ENCODE measurements at places on chromosomes 13 and 19.

- DNase-seq, result no peak
Observed at GRCh38 chr19:53008061-53008778, 5.5 kb upstream of the ERVV-1 start.

DNA sequence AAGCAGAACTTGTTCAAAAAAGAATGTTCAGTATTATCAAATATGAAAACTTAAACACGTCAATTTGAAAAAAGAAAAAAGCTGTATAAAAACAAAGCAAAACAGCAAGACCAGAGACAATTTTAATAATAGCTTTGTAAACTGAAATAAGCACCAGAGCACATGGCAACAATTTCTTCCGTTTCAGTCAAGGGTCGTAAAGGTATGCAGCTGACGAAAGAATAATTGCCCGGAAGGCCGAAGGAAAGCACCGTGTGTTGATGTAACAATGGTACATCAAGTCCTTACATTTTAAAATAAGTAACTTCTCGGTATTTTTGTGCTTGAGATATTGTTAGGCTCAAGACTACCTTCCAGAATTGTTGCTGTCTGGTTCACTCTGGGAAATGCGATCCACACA is 1.7 kb downstream of the PROSER1 start:
- no peak for DNase-seq

- peak; percentile 33 for DNase-seq
Observed at GRCh38 chr19:13938301-13939064, at the start of gene PODNL1. Gene PODNL1 (minus strand): TSS chr19:13938417. CDS start chr19:13938181, 236 bp downstream.

GRCh38 chr19:16404396-16404795 is 67.4 kb downstream of the EPS15L1 start:
- no peak for DNase-seq

- no peak for DNase-seq
Observed at GRCh38 chr19:6668691-6669090, 1.3 kb downstream of the TNFSF14 start.

DNA sequence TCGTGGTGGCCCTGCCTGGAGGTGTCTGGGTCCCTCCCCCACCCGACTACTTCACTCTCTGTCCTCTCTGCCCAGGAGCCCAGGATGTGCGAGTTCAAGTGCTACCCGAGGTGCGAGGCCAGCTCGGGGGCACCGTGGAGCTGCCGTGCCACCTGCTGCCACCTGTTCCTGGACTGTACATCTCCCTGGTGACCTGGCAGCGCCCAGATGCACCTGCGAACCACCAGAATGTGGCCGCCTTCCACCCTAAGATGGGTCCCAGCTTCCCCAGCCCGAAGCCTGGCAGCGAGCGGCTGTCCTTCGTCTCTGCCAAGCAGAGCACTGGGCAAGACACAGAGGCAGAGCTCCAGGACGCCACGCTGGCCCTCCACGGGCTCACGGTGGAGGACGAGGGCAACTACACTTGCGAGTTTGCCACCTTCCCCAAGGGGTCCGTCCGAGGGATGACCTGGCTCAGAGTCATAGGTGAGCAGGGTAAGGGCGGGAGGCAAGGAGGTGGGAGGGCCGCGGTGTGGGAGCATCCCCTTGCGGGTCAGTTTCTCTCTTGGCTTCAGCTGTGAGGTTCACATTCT is 19.2 kb downstream of the NECTIN2 start:
- no peak for DNase-seq

DNA sequence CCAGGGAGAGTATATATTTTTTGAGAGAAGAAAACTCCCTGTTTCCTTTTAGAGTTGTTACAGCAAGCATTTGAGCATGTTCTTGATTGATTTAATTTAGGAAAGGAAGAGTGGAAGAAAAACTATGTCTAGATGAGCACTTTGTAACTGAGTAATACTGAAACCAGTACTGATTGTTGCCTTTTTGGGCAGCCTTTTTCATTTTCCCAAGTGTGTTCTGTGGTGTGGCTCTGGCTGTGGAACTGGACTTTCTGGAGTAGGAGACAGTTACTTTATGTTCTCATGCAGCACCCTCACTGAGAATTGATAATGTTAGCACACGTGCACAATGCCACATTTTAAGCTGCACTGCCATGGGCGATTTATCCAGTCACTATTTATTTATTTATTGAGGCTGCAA is 211.5 kb downstream of the LMO7 start:
- no peak for DNase-seq

- DNase-seq, result no peak
Observed at GRCh38 chr13:105565136-105565727, 970.2 kb downstream of the EFNB2 start.

DNA sequence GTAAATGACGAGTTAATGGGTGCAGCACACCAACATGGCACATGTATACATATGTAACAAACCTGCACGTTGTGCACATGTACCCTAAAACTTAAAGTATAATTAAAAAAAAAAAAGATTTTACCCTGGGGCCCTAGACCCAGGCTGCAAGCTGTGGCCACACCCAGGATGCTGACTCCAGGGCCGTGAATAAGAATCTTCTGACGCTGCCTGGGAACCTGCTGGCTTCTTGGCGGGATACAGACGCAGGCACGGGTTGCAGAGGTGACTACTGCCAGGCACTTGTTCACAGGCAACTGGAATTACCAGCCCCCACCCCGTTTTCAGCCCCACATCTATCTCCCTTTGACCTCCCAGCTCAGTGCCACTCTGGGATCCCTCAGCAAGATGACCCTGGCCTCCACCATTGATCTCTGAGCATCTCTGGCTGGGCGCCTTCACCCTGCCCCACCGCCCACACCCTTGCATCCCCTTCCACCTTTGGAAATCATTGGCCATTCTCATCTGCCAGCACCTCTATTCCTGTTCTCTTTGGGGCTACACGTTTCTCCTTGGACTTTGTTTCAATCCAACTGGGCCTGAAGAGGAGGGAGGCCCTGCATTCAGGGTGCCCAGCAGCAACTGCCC is 21.1 kb upstream of the CFAP97D2 start:
- no peak for DNase-seq

- no peak for DNase-seq
Observed at GRCh38 chr13:77740097-77740735, 42.7 kb downstream of the SLAIN1 start.

GRCh38 chr19:5038631-5039271 is 69.8 kb downstream of the KDM4B start:
- DNase-seq, result no peak

DNA sequence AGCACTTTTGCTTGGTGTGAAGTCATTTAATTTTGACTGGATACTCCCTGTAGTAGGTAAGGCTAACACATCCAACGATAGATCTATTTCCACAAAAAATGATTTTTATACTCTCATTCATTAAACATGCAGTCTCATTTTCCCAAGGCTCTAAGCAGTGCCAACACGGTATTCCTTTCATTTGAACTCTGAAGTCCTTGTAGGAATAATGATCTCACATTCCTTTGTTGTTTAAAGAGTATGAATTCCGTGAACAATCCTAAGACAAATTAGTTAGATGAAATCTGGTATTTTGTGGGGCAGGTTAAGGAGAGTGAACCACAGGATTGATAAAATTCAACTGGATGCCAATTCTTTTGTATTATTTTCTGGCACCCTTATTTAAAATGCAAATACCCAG is 66.6 kb downstream of the LACC1 start:
- no peak for DNase-seq

GRCh38 chr13:24196593-24197197 is 36.2 kb downstream of the SPATA13 start:
- DNase-seq, result no peak

GRCh38 chr13:79312340-79312855 is 93.7 kb downstream of the RBM26 start:
- DNase-seq, result no peak

GRCh38 chr19:2034729-2035589 is 16.1 kb downstream of the MKNK2 start:
- DNase-seq, result no peak

DNA sequence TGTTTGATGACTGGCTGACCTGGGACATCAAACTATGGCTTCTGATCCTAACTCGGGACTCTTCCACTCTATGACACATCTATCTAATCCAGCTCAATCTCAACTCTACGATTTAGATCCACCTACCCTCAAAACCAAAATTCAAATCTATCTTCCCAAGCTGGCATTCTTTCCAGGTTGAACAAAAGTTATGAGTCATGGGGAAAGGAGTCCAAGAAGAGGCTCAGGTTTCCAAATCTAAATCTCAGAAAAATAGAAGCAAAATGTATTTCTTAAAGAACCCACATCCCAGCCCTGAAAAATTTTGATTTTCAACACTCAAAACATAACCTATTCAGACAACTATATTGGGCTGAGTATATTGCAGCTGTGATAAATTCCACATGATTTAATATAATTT is 143.9 kb upstream of the IPO5 start:
- DNase-seq, result no peak

DNA sequence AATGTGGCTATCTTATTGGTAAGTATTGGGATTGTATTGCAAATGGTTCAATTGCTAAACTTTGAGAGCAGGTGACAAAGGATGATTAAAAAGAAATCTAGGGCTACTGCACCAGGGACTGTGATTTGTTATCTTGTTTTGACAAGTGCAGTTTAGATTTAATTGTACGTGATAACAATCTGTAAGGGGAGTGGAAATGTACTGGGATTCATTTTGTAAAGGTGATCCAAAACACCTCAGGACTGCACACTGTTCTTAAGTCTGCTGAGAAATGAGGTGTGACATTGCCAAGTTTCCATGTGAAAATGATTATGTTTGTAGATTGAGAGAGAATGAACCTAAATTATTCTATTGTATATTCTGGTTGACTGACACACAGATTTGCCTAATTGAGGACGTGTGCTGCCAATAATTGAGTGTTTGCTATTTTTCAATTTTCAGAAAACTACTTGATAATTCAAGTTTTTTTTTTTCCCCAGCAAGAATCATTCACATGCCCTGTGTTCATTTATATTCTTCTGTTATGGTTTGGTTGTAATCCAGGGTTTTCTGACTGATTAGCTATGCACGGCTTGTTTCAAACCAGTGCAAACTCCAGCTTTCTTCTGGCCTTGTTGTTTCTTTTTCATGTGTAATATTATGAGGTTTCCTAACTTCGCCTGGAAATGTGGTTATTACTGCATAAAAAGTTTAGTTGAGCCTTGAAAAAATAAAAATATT is 308.0 kb downstream of the OLFM4 start:
- DNase-seq, result no peak

Data from amniotic stem cell (primary cell).